Thoracic aorta (tissue), 2 donors: ENCODE measurements at places on chromosomes 7 and 10. TPM values are rescaled to one million over a fixed set of nuclear protein-coding genes. Genes with fewer than 3 reads are reported as not detected.

ZNF503 gene
- total RNA-seq: 42.3 TPM

ITGA8 gene
- 1,173 TPM for total RNA-seq

GNGT1 gene
- total RNA-seq: not detected

CDK1 gene
- 2.0 TPM for total RNA-seq

FAM3C gene
- total RNA-seq: 50.2 TPM

RAMP3 gene
- total RNA-seq: 123 TPM

SLC26A3 gene
- total RNA-seq: not detected

SLC16A9 gene
- total RNA-seq: 1.8 TPM

LRGUK gene
- 0.71 TPM for total RNA-seq

CALCR gene
- total RNA-seq: not detected

MRPS17 gene
- 12.1 TPM for total RNA-seq

OR2A7 gene
- total RNA-seq: 0.95 TPM

DNA sequence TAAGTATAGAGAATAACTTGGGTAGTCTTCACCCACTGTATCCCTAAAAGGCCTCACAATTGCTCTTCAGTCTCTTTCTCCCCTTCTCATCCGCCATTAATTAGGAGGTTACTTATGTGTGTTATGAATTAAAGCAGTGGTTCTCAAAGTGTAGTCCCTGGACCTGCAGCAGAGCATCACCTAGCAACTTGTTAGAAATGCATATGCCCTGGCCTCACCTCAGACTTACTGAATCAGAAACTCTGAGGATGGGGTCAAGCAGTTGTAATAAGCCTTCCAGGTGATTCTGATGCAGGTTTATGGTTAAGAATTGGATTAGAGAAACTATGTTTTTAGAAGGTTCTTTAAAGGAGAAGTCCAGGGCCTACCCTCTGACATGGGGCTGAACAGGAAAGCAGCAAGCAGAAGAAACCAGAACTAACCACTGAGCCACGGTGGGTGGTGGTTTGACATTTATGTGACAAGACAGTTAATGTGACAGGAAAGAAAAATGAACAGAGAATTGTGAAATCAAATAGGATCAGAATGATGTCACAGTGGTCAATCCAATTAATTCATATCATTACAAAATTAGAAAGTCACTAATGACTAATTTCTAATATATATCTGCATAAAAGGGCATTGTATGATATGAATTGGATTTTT is 37.6 kb downstream of the ENTPD1 start:
- H3K36me3 ChIP-seq: no peaks in the 10 kb centered on the region
- H3K4me1 ChIP-seq: peaks cover 28% of the 10 kb centered on the region
- no peaks in the 10 kb centered on the region for H3K27me3 ChIP-seq
- DNase-seq: no peak

DNA sequence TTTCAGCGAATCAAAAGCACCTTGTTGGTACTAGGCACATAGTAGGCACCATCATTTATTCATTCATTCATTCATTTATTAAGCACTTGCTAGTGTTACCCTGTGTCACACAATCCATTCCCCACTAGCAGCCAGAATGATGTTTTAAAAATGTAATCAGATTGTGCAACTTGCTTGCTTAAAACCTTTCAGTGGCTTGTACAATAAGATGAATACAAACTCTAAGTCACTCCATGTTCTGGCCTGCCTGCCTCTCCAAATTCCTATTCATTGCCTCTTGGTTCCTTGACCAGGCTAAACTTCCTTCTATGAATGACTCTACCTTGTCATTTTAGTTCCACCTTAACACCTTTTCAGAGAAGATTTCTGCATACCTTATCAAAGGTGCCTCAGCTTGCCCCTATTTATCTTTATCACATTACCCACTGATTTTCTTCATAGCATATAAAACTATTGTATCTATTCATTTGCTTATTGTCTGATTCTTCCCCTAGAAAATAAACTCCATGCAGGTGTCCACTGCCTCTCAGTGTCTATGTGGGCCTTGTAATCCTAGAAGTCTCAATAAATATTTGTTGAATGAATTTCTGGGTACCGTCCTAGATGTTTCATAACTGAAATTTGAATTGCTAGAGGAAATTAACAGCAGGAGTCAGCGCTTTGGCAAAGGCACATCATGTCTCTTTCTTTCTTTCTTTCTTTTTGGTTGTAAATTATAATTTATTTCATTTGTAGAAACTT is 169.5 kb downstream of the TMEM26 start:
- H3K27ac ChIP-seq: peak overlapping the region; percentile 13
- DNase-seq: no peak
- peaks cover 8% of the 10 kb centered on the region for H3K4me1 ChIP-seq

DNA sequence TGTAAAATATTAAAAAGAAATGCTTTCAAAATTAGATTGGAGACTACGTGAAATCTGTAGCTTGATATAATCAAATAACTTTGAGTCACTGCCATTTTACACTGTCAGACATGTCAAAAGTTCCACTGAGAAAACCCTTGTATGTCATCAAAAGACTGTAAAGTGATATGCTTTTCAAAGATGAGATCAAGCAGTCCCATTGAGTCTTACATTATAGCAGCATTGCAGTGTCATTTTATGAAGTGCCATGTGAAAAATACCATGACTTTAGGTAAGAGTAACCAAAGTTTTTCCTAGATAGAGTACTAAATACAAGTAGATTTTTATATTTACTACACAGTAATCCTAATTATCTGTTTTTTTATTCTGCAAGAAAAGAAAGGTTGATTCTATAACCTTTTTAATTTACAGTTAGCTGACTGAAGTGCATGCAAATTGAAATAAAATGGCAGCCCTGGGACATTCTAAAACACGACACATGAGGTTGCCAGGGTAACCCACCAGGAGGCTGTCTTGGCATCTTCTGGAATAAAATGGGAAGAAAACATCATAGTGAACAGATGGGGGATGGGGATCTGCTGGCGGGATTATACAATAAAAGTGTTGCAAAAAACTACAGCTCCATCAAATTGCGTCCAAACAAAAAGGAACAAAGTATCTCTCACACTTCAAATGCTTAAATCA is 91.3 kb upstream of the TMEM106B start:
- no peak for DNase-seq
- H3K27me3 ChIP-seq: no peaks in the 10 kb centered on the region
- H3K36me3 ChIP-seq: no peaks in the 10 kb centered on the region
- no peak overlapping the region for H3K4me3 ChIP-seq

- no peaks in the 10 kb centered on the region for H3K36me3 ChIP-seq
- no peaks in the 10 kb centered on the region for H3K4me1 ChIP-seq
- no peak overlapping the region for H3K4me3 ChIP-seq
- H3K27ac ChIP-seq: no peak overlapping the region
- no peak for DNase-seq
- no peaks in the 10 kb centered on the region for H3K27me3 ChIP-seq
Measured at GRCh38 chr10:128083191-128083895, 42.9 kb downstream of the MKI67 start.

- H3K4me1 ChIP-seq: no peaks in the 10 kb centered on the region
- H3K27ac ChIP-seq: no peak overlapping the region
- H3K27me3 ChIP-seq: no peaks in the 10 kb centered on the region
Measured at GRCh38 chr7:95276114-95276513, 48.2 kb downstream of the PON1 start.

- H3K4me3 ChIP-seq: no peak overlapping the region
- H3K27me3 ChIP-seq: no peaks in the 10 kb centered on the region
Measured at GRCh38 chr10:110035070-110035921, 27.5 kb downstream of the ADD3 start.

GRCh38 chr7:108015740-108016139 is 12.8 kb upstream of the LAMB1 start:
- no peak for DNase-seq
- H3K4me3 ChIP-seq: no peak overlapping the region
- H3K4me1 ChIP-seq: no peaks in the 10 kb centered on the region
- no peaks in the 10 kb centered on the region for H3K36me3 ChIP-seq
- H3K27ac ChIP-seq: no peak overlapping the region

DNA sequence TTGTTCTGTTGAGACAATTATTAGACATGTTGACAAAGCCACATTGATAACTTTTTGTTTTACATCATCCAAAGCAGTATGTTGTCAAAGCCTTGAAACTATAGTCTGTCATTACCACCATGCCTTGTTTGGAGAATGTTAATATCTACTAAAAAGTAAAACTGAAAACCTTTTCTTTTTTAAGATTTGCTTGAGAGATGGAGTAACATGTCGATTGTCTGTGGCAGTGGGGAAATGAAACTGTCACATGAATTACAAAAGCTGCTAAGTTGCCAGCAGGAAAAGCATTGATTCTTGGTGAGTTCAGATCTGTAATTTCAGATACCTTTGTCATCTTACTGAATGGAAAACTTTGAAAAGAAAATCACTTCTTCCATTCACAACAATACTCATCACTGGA is 69.1 kb downstream of the TFPI2 start:
- H3K27ac ChIP-seq: no peak overlapping the region
- no peak for DNase-seq
- H3K4me1 ChIP-seq: no peaks in the 10 kb centered on the region

DNA sequence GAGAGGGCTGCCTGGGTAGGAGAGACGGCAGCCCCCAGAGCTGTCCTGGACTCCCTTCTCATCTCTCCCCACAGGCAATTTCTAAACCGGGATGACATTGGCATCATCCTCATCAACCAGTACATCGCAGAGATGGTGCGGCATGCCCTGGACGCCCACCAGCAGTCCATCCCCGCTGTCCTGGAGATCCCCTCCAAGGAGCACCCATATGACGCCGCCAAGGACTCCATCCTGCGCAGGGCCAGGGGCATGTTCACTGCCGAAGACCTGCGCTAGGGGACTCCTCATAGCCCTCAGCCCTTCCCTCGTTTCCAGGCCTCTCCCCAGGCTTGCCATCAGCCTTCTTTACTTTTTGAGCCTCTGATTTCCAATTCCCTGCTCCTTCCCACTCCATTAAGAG is 2.6 kb downstream of the ATP6V1F start:
- no peak overlapping the region for H3K27ac ChIP-seq
- no peaks in the 10 kb centered on the region for H3K27me3 ChIP-seq
- peaks cover 14% of the 10 kb centered on the region for H3K4me1 ChIP-seq
- DNase-seq: no peak
- peaks cover 9% of the 10 kb centered on the region for H3K36me3 ChIP-seq

- no peak overlapping the region for H3K4me3 ChIP-seq
- no peak for DNase-seq
- H3K4me1 ChIP-seq: no peaks in the 10 kb centered on the region
Measured at GRCh38 chr7:122103064-122103463, 41.0 kb downstream of the AASS start.

- no peak overlapping the region for H3K4me3 ChIP-seq
- no peak overlapping the region for H3K27ac ChIP-seq
- no peaks in the 10 kb centered on the region for H3K27me3 ChIP-seq
Measured at GRCh38 chr7:44283381-44284211, 41.8 kb downstream of the CAMK2B start.

DNA sequence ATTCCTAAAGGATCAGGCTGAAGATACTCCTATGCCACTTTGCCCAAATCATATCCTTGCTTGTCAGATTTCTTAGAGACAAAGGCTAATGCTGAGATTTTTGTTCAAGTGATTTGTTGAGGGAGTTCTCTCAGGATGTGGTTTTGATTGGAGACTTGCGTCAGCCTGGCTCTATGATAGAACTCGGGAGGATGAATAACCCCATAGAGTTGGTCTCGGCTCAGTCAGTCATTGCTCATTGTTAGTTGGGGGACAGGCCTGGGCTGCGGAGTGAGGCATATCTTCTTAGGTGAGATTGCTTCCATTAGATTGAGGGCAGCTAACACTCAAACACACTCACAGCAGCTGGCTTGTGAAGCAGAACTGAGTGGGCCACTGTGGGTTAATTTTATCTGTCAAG is 203.4 kb downstream of the KIF20B start:
- H3K36me3 ChIP-seq: no peaks in the 10 kb centered on the region
- no peak overlapping the region for H3K4me3 ChIP-seq
- H3K27ac ChIP-seq: no peak overlapping the region
- no peaks in the 10 kb centered on the region for H3K4me1 ChIP-seq
- no peaks in the 10 kb centered on the region for H3K27me3 ChIP-seq

DNA sequence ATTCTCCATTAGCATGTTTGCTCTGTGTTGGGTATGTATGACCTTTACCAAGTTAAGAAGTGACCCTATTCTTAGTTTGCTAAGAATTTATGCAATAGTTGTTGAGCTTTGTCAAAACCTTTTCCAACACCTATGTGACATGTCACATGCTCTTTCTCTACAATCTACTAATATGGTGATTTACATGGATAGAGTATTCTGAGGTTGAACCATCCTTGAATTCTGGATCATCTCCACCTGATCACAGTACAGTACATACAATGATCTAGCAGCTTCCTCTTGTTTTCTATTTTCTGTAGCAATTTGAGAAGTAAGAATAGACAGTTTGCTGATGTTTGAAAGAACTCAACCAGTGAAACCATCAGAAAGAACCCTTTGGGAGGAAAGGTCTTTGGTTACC is 101.2 kb upstream of the PDGFA start:
- no peaks in the 10 kb centered on the region for H3K4me1 ChIP-seq
- H3K27me3 ChIP-seq: no peaks in the 10 kb centered on the region
- DNase-seq: no peak
- H3K4me3 ChIP-seq: no peak overlapping the region
- H3K36me3 ChIP-seq: no peaks in the 10 kb centered on the region
- H3K27ac ChIP-seq: no peak overlapping the region

- no peaks in the 10 kb centered on the region for H3K27me3 ChIP-seq
- no peak overlapping the region for H3K4me3 ChIP-seq
- no peaks in the 10 kb centered on the region for H3K36me3 ChIP-seq
- no peak for DNase-seq
Measured at GRCh38 chr7:64651203-64651602, 14.7 kb upstream of the ZNF107 start.

DNA sequence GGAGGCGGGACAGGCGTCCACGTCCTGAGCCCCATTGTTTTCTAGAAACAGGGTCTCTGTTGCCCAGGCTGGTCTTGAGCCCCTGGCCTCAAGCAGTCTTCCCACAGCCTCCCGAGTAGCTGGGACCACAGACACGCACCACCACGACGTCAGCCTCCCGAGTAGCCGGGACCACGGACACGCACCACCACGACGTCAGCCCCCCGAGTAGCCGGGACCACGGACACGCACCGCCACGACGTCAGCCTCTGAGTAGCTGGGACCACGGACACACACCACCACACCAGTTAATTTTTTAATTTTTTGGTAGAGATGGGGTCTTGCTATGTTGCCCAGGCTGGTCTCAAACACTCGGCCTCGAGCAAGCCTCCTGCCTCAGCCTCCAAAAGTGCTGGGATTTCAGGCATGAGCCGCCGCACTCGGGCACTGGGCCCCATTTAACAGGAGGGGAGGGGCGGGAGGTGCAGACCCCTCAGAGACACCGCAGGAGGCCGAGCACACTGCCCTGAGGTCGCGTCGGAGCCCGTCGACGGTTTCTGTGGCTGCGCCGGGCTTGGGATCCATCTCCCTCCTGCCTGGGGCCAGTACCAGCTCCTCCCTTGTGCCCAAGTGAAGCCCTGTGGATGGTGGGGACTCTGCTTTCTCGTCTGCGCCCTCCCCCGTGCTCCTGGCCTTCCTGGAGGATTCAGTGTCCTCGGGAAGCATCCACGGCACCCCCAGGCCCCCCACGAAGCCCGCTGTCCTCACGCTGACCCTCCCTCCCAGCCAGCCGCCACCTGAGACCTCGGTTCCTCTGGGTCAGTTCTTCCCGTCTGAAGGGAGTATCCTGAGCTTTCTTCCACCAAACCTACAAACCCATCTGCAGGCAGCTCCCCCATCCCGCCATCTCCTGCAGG is 13.0 kb downstream of the FAM20C start:
- no peak overlapping the region for H3K27ac ChIP-seq
- H3K36me3 ChIP-seq: peaks cover 52% of the 10 kb centered on the region
- H3K27me3 ChIP-seq: no peaks in the 10 kb centered on the region
